ENCODE measurements at places on chromosomes 4 and X. TPM values are rescaled to one million over a fixed set of nuclear protein-coding genes. Genes with fewer than 3 reads are reported as not detected.

Gene STATH
- not detected for total RNA-seq

Gene GSX2
- not detected for total RNA-seq

Gene GCNA
- total RNA-seq, result 2.6 TPM

Gene PAGE2
- not detected for total RNA-seq

Gene C1QTNF7
- total RNA-seq, result 1.7 TPM

Gene ZCCHC12
- not detected for total RNA-seq

Gene GBA3
- total RNA-seq, result not detected
